Naive thymus-derived CD4-positive, alpha-beta T cell (primary cell): ENCODE measurements at places on chromosomes 6 and 20. TPM values are rescaled to one million over a fixed set of nuclear protein-coding genes. Genes with fewer than 3 reads are reported as not detected.

Gene PTK6
- total RNA-seq, result not detected

Gene NRSN1
- total RNA-seq, result not detected

Gene C6orf15
- not detected for total RNA-seq

Gene TFAP2C
- total RNA-seq, result not detected

Gene OPRL1
- total RNA-seq, result 0.81 TPM

Gene AVP
- total RNA-seq, result 0.89 TPM

Gene FERMT1
- not detected for total RNA-seq

Gene PCK1
- total RNA-seq, result not detected

- no peaks in the 10 kb centered on the region for H3K36me3 ChIP-seq
- no peak overlapping the region for H3K27ac ChIP-seq
Measured at GRCh38 chr6:151172751-151173150, 67.0 kb upstream of the AKAP12 start.

- no peak overlapping the region for H3K27ac ChIP-seq
- no peak overlapping the region for H3K4me3 ChIP-seq
- no peak for DNase-seq
- peaks cover 4% of the 10 kb centered on the region for H3K36me3 ChIP-seq
Measured at GRCh38 chr6:35091346-35092083, 49.6 kb downstream of the TCP11 start.

DNA sequence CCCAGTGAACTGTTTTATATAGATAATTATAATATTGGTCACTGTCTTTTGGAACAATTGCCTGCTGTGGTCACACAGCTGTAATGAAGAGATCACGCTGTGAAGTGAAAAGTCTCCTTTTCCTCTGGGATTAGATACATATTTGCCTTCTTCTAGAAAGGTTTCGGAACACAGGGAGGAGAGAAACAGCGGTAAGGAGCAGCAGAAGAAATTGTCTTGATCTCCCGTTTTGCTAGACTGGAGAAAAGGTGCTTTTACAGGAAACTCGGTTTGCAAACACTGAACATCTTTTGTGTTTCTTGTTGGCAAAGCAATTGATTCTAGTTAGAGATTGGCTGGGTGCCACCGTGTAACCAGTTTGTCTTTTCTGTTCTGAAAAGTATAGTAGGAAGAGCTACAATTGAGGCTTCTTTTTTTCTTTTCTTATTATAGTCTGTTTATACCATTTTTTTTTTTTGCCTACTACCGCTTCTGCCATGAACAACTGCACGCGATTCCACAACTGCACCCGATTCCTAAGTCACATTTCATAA, 404.1 kb upstream of the ID4 start:
- H3K27me3 ChIP-seq, result no peaks in the 10 kb centered on the region
- no peak overlapping the region for H3K27ac ChIP-seq
- H3K4me3 ChIP-seq, result no peak overlapping the region
- H3K4me1 ChIP-seq, result no peaks in the 10 kb centered on the region
- H3K36me3 ChIP-seq, result no peaks in the 10 kb centered on the region

GRCh38 chr6:10901770-10902169, 14.9 kb downstream of the SYCP2L start:
- H3K4me1 ChIP-seq, result no peaks in the 10 kb centered on the region
- no peak for DNase-seq
- no peak overlapping the region for H3K27ac ChIP-seq
- H3K36me3 ChIP-seq, result no peaks in the 10 kb centered on the region
- H3K27me3 ChIP-seq, result no peaks in the 10 kb centered on the region

GRCh38 chr20:43477193-43477592, 19.5 kb downstream of the SRSF6 start:
- H3K4me1 ChIP-seq, result no peaks in the 10 kb centered on the region
- no peak overlapping the region for H3K4me3 ChIP-seq
- no peaks in the 10 kb centered on the region for H3K27me3 ChIP-seq
- no peaks in the 10 kb centered on the region for H3K36me3 ChIP-seq

GRCh38 chr6:158313989-158314388, 1.7 kb downstream of the TULP4 start:
- no peaks in the 10 kb centered on the region for H3K4me1 ChIP-seq
- no peak for DNase-seq
- H3K36me3 ChIP-seq, result no peaks in the 10 kb centered on the region

DNA sequence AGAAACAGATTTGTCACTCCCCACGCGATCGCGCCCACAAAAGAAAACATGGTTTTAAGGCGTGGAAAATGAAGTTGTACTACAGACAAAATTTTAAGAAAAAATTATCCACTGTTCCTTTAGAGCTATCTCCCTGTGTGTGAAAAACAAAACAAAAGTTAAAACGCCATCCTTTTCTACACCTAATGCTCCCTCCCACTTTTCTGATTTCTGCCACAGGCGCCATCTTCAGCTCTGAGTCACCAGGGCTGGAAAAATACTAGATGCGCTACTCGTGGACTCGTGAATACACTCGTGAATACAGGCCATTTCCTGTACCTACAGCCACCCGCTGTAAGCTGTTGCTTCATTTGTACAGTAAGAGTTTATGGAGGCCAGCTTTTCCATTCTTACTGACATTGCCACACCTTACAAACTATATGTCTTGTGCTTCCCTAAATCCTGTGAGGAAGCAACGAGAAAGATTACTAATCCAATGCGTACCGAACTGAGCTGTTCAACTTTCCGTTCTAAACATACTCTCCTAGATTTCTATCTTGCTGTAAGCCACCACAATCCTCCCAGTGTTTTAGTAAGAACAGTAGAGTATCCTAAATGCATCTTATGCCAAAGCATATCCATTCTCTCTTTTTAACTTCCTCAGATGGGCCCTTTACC, 773 bp upstream of the AHI1 start:
- no peaks in the 10 kb centered on the region for H3K36me3 ChIP-seq
- DNase-seq, result peak; percentile 58
- H3K4me3 ChIP-seq, result peak overlapping the region; percentile 64
- peak overlapping the region; percentile 95 for H3K27ac ChIP-seq
- H3K4me1 ChIP-seq, result peaks cover 5% of the 10 kb centered on the region

- H3K36me3 ChIP-seq, result no peaks in the 10 kb centered on the region
- no peaks in the 10 kb centered on the region for H3K27me3 ChIP-seq
- DNase-seq, result no peak
- H3K4me1 ChIP-seq, result peaks cover 8% of the 10 kb centered on the region
- H3K4me3 ChIP-seq, result no peak overlapping the region
Measured at GRCh38 chr6:167704396-167704901, 122.3 kb upstream of the AFDN start.

DNA sequence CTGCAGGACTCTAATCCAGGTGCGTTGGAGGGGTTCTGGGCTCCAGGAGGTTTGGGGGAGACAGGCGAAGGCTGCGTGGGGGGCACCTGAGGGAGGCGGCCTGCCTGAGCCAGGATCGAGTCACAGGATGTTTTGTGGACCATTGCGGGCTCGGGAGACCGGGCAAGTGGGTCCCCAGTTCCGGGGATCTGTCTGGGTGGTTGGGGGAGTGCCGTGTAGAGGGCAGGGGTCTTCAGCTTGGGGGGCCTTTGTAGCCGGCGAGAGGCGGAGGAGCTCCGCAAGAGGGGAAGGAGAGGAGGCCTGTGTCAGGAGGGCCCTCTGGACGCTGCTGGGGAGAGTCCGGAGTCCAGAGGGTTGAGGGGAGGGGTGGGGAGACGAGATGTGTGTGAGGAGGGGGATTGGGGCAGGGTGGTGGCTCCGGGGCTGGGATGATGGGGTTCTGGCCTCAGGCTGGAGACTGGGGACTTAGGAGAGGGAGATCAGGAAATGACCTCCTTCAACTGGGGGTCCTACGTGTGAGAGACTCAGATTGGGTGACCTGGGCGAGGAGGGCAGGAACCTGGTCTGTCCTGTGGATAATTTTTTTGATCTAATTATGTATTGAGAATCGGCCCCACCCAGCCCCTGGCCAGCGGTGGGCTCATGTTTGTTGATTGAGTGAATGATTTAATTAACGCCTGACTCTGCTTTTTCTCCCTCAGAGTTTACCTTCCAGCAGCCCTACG, 505 bp downstream of the SNAI1 start:
- H3K4me3 ChIP-seq, result peak overlapping the region; percentile 52
- peak overlapping the region; percentile 72 for H3K27ac ChIP-seq
- no peak for DNase-seq
- H3K4me1 ChIP-seq, result peaks cover 18% of the 10 kb centered on the region
- no peaks in the 10 kb centered on the region for H3K36me3 ChIP-seq

DNA sequence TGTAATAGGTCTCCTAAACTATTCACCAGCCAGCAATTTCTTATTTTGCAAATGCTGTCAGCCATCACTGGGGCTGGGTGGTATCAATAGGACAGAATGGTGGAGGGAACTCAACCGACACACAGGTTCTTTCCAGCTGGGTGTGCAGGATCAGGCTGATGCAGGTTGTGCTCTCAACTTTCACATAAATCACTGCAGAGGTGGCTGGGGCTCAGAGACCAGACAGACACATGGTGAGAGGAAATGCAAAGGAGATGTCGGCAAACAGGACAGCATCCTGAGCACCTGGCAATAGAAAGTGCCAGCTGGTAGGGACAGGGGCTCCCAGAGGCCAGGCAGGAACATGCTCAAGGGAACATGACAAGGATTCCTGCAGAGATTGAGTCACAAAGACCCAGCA, 254.9 kb downstream of the SOD2 start:
- no peaks in the 10 kb centered on the region for H3K27me3 ChIP-seq
- no peak overlapping the region for H3K27ac ChIP-seq
- no peaks in the 10 kb centered on the region for H3K4me1 ChIP-seq
- no peak overlapping the region for H3K4me3 ChIP-seq
- no peak for DNase-seq

GRCh38 chr6:53338304-53338703, 10.4 kb downstream of the ELOVL5 start:
- no peaks in the 10 kb centered on the region for H3K27me3 ChIP-seq
- H3K4me3 ChIP-seq, result no peak overlapping the region
- H3K4me1 ChIP-seq, result peaks cover 73% of the 10 kb centered on the region
- DNase-seq, result no peak
- H3K27ac ChIP-seq, result peak overlapping the region; percentile 88

DNA sequence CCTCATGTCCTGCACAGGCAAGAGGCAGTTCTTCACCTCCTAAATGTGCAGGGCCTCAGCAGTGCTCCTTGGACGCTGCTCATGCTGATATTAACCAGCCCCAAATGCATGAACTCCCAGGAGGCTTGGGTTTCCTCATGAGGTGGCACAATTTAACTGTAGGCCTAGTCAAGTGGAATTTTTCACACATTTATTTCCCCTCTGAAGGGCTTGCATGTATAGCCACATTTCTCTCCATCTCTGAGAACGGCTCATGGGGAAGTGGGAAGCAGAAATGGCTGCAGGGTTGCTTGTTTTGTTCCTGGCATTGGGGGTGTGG, 72.8 kb upstream of the PAX1 start:
- H3K27ac ChIP-seq, result no peak overlapping the region
- H3K4me1 ChIP-seq, result no peaks in the 10 kb centered on the region
- no peaks in the 10 kb centered on the region for H3K36me3 ChIP-seq
- no peak overlapping the region for H3K4me3 ChIP-seq

DNA sequence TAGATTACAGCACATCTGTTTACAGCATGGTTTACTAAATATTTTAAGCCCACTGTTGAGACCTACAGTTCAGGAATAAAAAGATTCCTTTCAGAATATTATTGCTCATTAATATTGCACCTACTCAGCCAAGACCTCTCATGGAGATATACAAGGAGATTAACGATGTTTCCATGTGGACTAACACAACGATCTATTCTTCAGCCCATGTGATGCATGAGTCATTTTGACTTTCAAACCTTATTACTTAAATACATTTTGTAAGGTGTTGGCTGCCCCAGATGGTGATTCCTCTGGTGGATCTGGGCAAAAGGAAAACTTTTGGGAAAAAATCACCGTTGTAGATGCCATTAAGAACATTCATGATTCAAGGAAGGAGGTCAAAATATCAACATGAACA, 48.0 kb upstream of the SDHAF4 start:
- H3K4me1 ChIP-seq, result no peaks in the 10 kb centered on the region
- DNase-seq, result no peak
- H3K27ac ChIP-seq, result no peak overlapping the region
- no peaks in the 10 kb centered on the region for H3K27me3 ChIP-seq

DNA sequence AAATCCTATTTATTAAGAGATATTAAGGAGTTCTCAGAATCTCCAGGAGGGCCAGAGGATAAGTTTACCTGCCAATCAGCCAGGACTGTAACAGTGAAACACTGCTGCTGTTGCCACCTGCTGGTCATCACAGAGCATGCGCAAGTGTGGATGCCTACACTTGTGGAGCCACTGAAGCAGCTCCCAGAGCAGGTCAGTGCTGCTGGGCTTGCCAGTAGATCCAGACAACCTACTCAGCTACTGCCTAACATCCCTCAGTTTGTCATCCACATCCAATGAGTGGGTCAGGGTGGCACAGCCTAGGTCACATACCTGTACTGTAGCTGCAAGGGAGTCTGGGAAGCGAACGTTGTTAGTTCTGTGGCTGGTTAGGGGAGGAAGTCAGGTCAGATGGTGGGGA, 18.3 kb upstream of the NHSL1 start:
- no peak overlapping the region for H3K4me3 ChIP-seq
- DNase-seq, result peak; percentile 29
- no peaks in the 10 kb centered on the region for H3K27me3 ChIP-seq
- H3K27ac ChIP-seq, result no peak overlapping the region
- peaks cover 13% of the 10 kb centered on the region for H3K4me1 ChIP-seq
- no peaks in the 10 kb centered on the region for H3K36me3 ChIP-seq

GRCh38 chr6:38572186-38572813, 67.4 kb downstream of the BTBD9 start:
- DNase-seq, result peak; percentile 74
- H3K27me3 ChIP-seq, result no peaks in the 10 kb centered on the region
- peaks cover 7% of the 10 kb centered on the region for H3K4me1 ChIP-seq
- no peak overlapping the region for H3K4me3 ChIP-seq

- H3K4me1 ChIP-seq, result no peaks in the 10 kb centered on the region
- DNase-seq, result no peak
- no peak overlapping the region for H3K27ac ChIP-seq
- no peaks in the 10 kb centered on the region for H3K27me3 ChIP-seq
Measured at GRCh38 chr6:119541132-119541905, 191.8 kb upstream of the MAN1A1 start.

GRCh38 chr20:12748359-12748994, 260.3 kb upstream of the SPTLC3 start:
- no peaks in the 10 kb centered on the region for H3K27me3 ChIP-seq
- DNase-seq, result no peak
- no peaks in the 10 kb centered on the region for H3K36me3 ChIP-seq
- H3K4me1 ChIP-seq, result no peaks in the 10 kb centered on the region
- no peak overlapping the region for H3K27ac ChIP-seq

GRCh38 chr20:63854766-63855362, 6.4 kb upstream of the ABHD16B start:
- H3K27me3 ChIP-seq, result no peaks in the 10 kb centered on the region
- H3K4me3 ChIP-seq, result no peak overlapping the region
- no peaks in the 10 kb centered on the region for H3K36me3 ChIP-seq
- H3K4me1 ChIP-seq, result peaks cover 14% of the 10 kb centered on the region
- no peak for DNase-seq
